ENCODE measurements at places on chromosomes 5 and 9.
A peak's percentile ranks its signal among the peaks of the same experiment; 100 is the strongest.

DNA sequence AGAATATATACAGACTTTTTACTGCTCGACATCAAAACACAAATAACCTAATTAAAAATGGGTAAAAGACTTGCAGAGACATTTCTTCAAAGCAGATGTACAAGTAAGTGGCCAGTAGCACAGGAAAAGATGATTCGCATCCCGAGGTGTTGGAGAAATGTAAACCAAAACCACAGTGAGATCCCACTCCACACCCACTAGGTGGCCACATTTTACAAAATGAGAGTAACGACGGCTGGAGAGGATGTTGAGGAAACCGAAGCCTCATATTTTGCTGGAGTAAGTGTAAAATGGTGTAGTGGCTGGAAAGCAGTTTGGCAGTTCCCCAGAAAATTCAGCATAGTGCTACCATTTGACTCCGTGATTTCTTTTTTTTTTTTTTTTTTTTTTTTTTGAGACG, 21.3 kb upstream of the GBGT1 start:
- H3K27me3 ChIP-seq = peaks cover 16% of the 10 kb centered on the region
- DNase-seq = no peak
- no peaks in the 10 kb centered on the region for H3K36me3 ChIP-seq
- peaks cover 8% of the 10 kb centered on the region for H3K4me1 ChIP-seq

DNA sequence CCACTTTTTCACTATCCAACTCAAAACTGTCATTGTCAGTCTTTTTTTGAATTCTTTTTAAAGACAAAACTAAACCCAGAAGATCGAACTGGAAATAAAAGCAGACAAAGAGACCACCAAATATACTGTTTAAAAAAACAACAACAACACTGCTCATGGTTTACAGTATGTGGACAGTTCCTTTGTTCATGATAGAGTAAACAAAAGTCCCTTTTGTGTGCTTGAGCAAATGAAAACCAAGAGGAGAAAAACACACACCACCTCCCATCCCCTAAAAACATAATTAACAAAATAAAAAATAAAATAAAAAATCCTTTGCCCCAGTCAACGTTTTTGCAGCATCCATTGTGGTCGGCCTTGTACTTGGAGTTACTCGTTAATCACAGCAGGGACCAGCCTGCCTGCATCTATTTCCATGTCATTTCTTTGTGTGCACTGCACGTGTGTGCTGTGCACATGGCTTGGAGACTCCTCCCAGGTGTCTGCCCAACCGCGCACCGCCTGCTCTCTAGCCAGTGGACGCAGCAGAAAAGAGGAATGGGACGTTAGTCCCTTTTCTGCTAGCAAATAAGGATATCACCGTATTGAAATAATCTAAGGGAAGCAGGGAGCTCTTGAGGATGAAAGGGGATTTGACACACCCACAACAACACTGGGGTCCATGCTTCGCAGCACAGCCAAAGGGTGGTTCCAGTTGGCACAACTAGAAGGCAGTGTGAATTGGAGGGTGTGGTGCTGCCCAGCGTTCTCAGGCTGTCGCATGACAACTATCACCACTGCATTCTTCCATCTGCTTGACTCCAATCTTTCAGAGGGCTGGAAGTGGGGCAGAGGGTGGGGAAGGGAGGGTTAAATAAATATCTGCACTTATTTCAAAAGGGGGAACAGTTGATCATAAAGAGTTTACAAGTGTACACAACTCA, 130.0 kb downstream of the SEMA6A start:
- H3K4me1 ChIP-seq = no peaks in the 10 kb centered on the region
- H3K4me3 ChIP-seq = no peak overlapping the region
- H3K27ac ChIP-seq = no peak overlapping the region
- no peak for DNase-seq

GRCh38 chr9:76289042-76289441, 105.2 kb downstream of the RFK start:
- DNase-seq = no peak
- no peak overlapping the region for H3K27ac ChIP-seq
- peaks cover 5% of the 10 kb centered on the region for H3K27me3 ChIP-seq
- H3K4me1 ChIP-seq = no peaks in the 10 kb centered on the region
- H3K36me3 ChIP-seq = no peaks in the 10 kb centered on the region

DNA sequence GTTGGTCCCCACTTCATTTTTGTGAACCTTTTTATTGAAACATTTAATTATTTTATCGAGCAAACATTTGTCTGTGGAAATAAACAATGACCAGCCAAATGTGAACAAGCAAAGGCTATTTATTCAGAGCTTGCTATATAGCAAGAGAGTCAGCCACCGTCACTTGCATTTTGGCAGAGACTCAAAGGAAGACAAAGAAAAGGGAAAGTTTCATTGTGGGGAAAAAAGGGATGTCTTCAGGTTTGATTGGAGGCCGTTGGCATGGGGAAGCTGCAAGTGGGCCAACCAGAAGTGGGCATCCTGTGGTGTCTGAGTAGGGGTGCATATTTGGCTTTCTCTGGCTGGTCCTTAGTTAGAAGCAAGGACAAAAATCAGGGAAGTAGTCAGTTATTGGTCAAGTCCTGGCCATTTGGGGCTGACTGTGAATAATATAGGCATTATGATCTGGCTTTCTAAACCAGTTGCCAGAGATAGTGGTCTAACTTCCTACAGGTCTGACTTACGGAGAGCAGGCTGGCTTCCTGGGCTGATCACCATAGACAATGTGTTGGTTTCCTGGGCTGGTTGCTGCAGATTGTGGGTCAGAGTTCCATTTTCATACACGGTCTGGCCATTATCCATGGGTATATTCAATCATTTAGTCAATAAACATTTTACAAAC, 16.6 kb downstream of the ENC1 start:
- no peaks in the 10 kb centered on the region for H3K4me1 ChIP-seq
- H3K27ac ChIP-seq = no peak overlapping the region
- H3K36me3 ChIP-seq = no peaks in the 10 kb centered on the region
- DNase-seq = no peak
- H3K4me3 ChIP-seq = no peak overlapping the region

- no peak for DNase-seq
- H3K4me1 ChIP-seq = no peaks in the 10 kb centered on the region
- H3K27ac ChIP-seq = no peak overlapping the region
These were observed 7.4 kb upstream of the TMEM38B start for GRCh38 chr9:105686936-105687335.

GRCh38 chr9:106615118-106615889, 247.7 kb upstream of the ZNF462 start:
- no peaks in the 10 kb centered on the region for H3K36me3 ChIP-seq
- no peak overlapping the region for H3K27ac ChIP-seq
- DNase-seq = no peak

DNA sequence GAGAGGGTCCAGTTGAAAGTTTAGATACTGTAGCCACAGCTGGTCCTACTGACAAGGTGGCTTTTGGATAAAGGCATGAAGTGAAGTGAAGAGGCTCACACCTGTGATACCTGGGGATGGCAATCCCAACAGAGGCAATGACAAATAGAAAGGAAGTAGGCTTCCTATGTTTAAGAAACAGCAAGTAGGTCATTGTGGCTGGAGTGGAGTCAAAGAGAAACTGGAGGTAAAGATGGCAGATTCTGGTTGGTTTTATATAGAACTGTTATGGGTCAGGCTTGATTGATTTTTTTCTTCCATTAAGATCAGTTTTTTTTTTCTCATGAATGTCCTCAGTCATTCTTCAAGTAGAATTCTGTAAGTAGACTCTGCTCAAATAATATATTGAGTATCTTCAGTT, 79.5 kb downstream of the ANXA1 start:
- no peaks in the 10 kb centered on the region for H3K36me3 ChIP-seq
- no peak for DNase-seq
- H3K4me3 ChIP-seq = no peak overlapping the region
- no peak overlapping the region for H3K27ac ChIP-seq
- H3K4me1 ChIP-seq = no peaks in the 10 kb centered on the region
- H3K27me3 ChIP-seq = no peaks in the 10 kb centered on the region

DNA sequence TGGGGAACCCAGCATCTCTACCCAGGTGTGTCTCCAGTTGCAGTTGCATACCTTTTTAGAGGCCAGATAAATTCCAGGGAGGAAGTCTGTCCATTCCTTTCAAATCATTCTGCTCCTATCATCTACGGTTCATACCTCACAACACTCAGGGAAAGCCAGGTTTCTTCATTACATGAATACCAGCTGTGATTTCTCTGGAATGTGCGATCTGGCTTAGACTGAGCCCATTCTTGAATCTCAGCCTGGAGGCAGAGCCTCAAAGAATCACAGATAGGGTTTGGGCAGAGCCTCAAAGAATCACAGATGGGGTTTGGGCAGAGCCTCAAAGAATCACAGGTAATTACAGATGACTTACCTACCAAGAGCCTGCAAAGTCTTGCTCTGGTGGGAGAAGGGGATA, 7.2 kb downstream of the P4HA2 start:
- peaks cover 4% of the 10 kb centered on the region for H3K27me3 ChIP-seq
- no peak overlapping the region for H3K4me3 ChIP-seq
- no peaks in the 10 kb centered on the region for H3K36me3 ChIP-seq
- DNase-seq = no peak
- H3K27ac ChIP-seq = no peak overlapping the region

- DNase-seq = peak; percentile 44
- peaks cover 8% of the 10 kb centered on the region for H3K4me1 ChIP-seq
- H3K27me3 ChIP-seq = peaks cover 5% of the 10 kb centered on the region
- H3K27ac ChIP-seq = peak overlapping the region; percentile 73
- no peaks in the 10 kb centered on the region for H3K36me3 ChIP-seq
- no peak overlapping the region for H3K4me3 ChIP-seq
These were observed 96.5 kb downstream of the GADD45G start for GRCh38 chr9:89701221-89701798.

- DNase-seq = no peak
- H3K27ac ChIP-seq = no peak overlapping the region
- peaks cover 7% of the 10 kb centered on the region for H3K27me3 ChIP-seq
- H3K36me3 ChIP-seq = no peaks in the 10 kb centered on the region
- H3K4me3 ChIP-seq = no peak overlapping the region
These were observed 132.5 kb downstream of the HSD17B3 start for GRCh38 chr9:96169484-96169883.
